Osteoblast (primary cell): ENCODE measurements at places on chromosomes 6 and 20.
A peak's percentile ranks its signal among the peaks of the same experiment; 100 is the strongest.

GRCh38 chr20:49620364-49621240 lies 52.7 kb upstream of the PTGIS start:
- DNase-seq, result no peak

- DNase-seq, result no peak
Measured at GRCh38 chr20:4342609-4343008, 327.3 kb upstream of the RNF24 start.

DNA sequence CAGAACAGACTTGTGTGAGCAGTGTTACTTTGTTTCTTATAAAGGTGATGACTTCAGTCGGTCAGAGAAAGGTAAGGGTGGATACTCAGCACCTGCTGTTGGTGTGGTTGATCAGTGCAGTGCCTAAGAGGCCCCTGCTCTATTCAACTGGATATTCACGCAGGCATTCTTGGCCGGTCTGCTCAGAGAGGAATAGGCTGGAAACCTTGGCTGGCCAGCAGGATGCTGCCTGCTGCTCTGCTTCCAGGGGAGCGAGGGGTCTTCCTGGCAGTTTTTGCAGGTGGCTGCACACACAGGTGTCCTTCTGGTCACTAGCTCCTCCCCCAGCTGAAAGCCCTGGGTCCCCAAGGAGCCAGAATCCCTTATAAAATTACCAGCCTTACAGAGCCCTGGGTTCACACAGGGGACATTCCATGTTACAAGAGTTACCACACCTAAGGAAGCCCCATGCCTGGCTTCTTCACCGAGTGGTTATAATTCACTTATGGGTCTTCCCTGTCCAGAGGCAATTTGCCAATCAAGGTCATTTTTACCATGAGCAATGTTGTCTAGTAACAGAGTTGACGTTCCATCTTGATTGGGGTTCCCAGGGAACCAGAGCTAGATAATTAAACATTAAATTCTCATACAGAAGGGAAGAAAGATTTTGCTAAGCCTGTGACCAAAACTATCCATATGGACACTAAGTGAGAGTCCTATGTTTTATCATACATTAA lies 16.4 kb downstream of the SYNJ2 start:
- no peak for DNase-seq

- no peak for DNase-seq
Measured at GRCh38 chr6:111462770-111463391, 20.1 kb downstream of the REV3L start.

DNA sequence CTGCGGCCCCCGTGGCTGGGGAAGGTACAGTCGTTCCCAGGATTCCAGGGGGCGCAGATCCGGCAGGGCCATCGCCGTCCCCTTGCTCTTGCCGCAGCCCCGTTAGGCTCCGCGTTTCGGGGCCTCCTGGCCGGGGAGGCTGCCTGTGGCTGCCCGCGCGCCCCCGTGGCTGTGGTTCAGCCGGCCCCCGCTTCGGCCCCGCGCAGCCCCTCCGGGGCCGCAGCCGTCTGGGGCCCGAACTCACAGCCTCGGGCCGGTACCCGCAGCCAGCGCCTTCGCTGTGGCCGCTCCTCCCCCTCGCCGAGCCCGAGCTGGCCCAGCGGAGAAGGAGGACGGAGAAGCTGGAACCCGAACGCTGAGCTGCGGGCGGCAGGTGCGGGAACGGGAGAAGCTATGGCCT lies 1826.9 kb upstream of the DEFB115 start:
- no peak for DNase-seq

DNA sequence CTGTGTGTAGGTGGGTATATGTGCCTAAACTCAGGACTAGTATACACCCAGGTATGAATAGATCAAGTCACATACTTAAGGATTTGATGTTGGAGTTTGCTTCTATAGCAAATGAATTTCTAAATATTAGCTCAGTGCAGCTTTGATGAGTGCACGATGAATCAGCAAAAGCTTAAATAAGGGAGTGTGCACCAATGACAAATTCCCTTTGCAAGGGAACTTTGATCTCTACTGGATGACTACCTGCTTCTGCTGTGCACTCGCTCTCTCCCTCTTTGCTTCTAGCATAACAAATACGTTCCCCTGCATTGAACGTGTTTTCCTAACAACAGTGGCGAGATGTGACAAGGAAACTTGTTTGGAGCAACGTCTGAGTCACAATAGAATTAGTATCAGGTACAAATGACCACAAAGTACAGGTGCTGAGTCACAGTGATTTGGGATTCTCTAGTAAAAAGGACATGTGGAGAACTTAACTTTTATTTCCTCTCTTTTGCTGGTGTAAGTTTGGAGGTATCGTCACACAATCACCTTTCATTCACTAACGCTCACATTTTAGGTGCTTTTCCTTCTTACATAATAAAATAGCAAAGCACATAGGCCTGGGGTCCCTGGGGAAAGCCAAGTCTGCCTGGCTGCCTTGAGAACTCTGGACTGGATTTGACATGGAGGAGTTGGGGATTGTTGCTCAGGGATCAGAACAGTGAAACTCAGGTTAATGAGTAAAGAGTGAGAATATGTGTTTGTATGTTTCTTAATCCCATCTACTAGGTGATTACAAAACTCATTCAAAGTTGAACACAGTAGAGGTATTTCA lies 49.7 kb downstream of the KLHL31 start:
- DNase-seq, result no peak

DNA sequence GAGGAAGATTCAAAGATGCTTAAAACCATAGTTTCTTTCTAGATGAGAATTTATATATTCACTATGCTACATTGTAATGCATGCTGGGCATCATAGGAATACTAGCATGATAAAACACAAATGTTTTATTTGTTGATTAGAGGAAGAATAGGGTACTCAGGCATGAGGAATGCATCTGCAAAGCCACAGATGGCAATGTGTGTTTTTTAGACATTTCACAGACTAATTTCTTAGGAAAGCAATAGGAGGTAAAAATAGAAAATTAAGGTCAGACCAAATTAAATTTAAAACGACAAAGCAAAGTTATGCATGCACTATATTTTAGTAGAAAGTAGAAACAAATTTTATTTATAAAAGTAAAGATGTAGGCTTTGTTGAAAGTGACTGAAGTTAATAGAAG lies 2.1 kb downstream of the TTK start:
- DNase-seq, result no peak

- DNase-seq, result no peak
Measured at GRCh38 chr6:26086211-26086610, 1.0 kb upstream of the HFE start.

GRCh38 chr6:166343150-166343487 lies 774 bp upstream of the SFT2D1 start:
- no peak for DNase-seq

DNA sequence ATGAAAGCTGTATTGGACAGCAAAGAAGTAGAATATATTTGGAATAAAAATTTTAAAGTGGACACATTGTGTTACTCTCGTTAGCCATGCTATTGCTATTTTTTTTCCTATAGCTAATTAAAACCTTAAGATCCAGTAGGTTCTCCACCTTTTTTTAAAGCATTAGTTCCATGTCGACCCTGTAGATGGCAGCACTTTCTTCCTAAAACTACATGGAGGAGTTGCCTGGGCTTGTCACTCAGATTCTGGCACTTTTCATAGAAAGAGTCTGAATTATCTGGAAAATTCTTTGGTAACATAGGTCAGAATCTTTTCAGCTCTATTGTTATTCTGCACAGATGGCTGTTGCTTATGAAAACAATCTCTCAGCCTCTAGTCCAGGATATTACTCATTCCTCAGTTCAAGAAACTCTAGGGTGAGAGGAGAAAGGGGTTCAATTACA lies 42.0 kb upstream of the ESR1 start:
- peak; percentile 68 for DNase-seq

GRCh38 chr6:150328744-150329405 lies 39.9 kb upstream of the IYD start:
- no peak for DNase-seq

GRCh38 chr20:57835588-57836455 lies 126.0 kb upstream of the PMEPA1 start:
- peak; percentile 66 for DNase-seq

GRCh38 chr20:45539382-45539781 lies at the start of gene WFDC6:
TSS of gene WFDC6 (minus strand) at chr20:45539482. CDS start at chr20:45539407, 75 bp downstream.
- DNase-seq, result no peak

DNA sequence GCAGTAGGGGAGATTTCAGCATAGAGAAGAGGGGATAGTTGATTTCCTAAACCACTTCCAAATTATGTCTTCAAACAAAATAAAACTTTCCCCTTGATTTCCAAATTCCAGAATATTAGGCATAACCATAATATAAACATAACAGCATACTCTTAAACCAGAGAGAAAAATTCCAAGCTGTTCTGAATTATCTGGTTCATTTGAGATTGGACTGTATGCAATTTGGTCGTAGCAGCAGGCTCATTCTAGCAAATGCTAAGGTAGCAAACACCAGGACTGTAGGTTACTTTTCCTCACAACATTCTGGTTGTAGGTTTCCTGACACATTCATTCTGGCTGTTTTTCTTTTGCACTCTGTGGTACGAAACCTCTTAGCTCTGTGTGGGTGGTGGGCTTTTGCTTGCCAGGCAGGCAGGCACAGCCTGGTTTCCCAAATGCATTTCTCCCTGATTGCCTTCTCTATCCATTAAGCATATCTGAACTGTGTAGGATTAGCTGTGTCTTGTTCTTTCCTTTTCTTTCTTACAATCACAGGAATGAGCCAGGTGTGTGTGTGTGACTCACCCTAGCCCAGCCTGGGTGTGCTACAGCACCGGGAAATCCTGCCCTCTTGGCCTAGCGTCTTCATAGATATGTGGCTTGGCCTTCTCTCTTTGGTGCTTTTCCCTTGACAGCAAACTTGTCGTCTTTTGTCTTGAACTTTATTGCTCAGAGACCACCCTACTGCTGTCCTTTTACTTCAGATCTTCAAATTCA lies 77.1 kb downstream of the JARID2 start:
- peak; percentile 58 for DNase-seq

DNA sequence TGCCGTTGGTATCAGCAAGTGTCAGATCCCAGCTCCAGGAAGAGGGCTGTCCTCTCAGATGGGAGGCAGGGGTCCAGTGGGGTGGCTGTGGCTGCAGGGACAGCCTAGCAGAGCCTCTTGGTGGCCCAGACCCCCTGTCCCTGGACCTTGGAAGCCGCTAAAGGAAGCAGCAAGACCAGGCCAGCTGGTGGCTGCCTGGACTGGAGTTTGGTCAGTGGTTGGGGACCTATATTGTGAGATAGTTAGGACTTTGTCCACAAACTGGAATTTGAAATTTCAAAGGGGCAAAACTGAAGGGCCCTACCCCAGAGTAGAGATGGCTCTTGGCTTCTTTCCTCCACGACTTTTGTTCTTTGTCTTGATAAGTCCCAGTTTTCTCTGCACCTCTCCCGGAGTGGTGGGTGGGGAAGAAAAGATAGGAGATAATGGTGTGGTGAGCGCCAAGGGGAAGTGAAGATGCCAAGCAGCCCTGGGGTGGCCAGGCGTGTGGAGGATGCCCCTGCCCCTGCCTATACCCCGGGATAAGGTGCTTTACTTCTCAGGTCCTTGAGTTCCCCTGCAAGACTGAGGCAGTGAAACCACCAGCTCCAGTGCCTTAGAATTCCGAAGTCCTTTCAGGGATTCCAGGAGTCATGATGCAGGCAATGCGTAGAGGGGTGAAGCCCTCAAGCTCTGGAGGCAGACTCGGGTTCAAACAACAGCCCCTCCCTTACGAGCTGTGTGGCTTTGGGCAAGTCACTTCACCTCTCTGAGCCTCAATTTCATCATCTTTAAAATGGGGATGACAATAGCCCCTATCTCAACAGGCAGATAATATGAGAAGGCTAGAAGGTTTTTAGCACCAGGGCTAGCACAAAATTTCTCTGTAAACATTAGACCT lies 40.2 kb downstream of the HNF4A start:
- DNase-seq, result peak; percentile 57

- no peak for DNase-seq
Measured at GRCh38 chr6:11050731-11051130, 6.6 kb upstream of the ELOVL2 start.

- no peak for DNase-seq
Measured at GRCh38 chr6:108888052-108888451, 39.8 kb downstream of the ARMC2 start.

- DNase-seq, result peak; percentile 93
Measured at GRCh38 chr6:40947876-40948526, 91.0 kb downstream of the UNC5CL start.

- no peak for DNase-seq
Measured at GRCh38 chr6:23529902-23530301, 596.1 kb upstream of the NRSN1 start.

GRCh38 chr6:22432060-22432459 lies 135.2 kb upstream of the PRL start:
- no peak for DNase-seq
